ENCODE measurements at places on chromosomes 11 and 22.

- no peak for DNase-seq
Measured at GRCh38 chr11:10969387-10969786, 111.5 kb upstream of the ZBED5 start.

GRCh38 chr11:96614846-96615245, 225.0 kb downstream of the JRKL start:
- DNase-seq: no peak

GRCh38 chr11:121755191-121755590, 302.4 kb upstream of the SORL1-AS1 start:
- DNase-seq: no peak

DNA sequence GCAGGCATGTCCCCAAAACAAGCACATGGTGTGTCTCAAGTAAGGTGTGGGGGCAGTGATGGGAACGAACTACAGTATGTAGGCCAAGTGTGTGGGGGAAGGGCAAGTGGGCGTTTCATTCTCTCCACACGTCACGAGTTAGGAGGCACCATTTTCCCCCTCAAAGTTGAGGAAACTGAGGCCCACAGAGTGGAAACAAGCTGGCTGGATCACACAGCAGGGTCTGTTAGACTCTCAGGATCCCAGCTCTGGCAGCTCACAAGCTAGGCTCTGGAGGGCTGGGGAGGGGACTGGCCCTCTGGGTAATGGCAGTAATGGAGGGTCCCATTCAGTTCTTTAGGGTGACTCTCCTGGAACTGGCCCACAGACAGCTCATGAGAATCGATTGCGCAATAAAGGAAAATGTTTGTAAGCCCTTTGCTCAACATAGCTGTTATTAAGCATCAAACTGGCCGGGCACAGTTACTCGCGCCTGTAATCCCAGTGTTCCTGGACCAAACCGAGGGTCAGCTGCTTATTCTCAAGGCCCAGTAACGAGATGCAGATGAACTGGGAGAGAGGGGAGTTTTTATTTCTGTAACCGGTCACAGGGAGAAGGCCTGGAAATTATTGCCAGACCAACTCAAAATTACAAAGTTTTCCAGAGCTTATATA, 24.1 kb upstream of the TUB start:
- no peak for DNase-seq

GRCh38 chr11:62419314-62419929, 589 bp downstream of the SCGB1A1 start:
- no peak for DNase-seq

DNA sequence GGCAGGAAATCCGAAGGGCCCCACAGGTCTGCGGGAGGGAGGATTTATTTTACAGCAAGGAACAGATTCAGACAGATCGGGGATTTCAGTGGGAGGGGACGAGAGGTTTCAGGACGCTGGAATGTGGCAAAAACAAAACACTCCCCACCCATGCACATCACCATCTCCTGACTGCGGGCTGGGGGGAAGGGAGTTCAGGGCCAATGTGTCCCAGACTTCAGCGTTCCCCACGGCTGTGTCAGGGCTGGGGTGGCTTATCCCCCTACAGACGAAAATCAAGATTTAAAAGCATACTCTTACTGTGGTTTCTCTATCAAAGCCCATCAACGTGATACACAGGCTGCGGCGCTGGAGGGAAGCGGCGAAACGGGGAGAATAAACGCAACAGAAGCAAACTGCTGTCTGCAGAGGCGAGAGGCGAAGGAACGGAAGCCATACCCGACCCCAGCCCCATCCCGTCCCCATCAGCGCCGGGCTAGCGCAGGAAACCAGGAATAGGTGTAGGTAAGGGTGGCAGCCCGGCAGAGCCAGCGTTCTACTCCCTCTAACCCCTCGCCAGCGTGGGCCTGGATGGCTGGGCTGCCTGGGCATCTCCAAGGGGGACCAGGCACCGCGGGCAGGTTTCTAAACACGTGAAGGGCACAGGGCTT, 2.7 kb downstream of the TENM4 start:
- DNase-seq: no peak

DNA sequence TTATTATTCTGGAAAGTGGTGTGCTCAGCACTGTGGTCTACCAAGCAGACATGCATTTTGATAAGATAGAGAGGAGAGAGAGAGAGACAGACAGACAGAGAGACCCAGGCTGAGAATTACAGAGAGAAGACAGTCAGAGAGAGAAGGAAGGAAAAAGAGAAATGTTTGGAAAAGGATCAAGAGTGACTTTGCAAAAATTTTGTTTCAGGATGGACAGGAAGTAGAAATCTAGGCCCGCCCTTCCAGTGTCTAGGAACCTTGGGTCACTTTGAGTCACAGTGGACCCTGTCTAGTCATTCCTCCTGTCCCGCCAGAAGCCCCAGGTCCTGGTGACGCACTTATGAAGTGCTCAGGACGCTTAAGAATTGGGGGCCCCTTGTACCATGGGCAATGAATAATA, 166.7 kb downstream of the ST3GAL4 start:
- DNase-seq: no peak

- no peak for DNase-seq
Measured at GRCh38 chr11:86678296-86678695, 5.9 kb upstream of the ME3 start.

DNA sequence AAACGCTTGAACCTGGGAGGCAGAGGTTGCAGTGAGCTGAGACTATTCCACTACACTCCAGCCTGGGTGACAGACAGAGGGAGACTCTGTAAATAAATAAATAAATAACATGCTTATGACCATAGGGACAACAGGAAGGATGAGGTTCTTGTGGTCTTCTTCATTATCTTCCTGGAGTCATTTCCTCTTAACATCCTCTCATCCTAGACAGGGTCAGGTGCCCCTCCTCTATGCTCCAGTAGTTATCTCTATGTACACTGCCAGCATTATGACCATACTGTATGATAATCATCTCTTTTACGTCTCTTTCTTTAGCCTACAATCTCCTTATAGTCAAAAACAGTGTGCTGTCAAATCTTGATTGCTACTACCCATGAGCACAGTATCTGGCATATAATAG, 17.7 kb downstream of the RAB30 start:
- no peak for DNase-seq

DNA sequence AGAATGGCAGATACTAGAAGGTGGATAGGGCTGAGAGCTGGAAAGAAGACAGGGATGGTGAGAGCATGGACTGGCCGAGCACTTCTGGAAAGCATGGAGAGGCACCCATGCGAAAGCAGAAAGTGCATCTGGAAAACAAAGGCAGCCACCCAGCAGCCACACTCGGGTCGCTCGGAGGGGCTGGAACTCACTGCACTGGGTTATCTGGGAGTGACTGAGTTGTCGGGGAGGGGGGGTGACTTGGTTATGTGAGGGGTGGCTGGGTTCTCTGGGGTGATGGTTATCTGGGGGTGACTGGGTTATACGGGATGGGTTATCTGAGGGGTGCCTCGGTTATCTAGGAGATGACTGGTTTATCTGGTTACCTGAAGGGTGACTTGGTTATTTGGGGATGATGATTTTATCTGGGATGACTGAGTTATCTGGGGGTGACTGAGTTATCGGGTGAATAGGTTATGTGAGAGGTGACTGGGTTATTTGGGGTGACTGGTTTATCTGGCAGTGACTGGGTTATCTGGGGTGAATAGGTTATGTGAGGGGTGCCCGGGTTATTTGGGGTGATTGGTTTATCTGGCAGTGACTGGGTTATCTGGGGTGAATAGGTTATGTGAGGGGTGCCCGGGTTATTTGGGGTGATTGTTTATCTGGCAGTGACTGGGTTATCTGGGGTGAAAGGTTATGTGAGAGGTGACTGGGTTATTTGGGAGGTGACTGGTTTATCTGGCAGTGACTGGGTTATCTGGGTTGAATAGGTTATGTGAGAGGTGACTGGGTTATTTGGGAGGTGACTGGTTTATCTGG, 2.6 kb upstream of the PANX2 start:
- no peak for DNase-seq

DNA sequence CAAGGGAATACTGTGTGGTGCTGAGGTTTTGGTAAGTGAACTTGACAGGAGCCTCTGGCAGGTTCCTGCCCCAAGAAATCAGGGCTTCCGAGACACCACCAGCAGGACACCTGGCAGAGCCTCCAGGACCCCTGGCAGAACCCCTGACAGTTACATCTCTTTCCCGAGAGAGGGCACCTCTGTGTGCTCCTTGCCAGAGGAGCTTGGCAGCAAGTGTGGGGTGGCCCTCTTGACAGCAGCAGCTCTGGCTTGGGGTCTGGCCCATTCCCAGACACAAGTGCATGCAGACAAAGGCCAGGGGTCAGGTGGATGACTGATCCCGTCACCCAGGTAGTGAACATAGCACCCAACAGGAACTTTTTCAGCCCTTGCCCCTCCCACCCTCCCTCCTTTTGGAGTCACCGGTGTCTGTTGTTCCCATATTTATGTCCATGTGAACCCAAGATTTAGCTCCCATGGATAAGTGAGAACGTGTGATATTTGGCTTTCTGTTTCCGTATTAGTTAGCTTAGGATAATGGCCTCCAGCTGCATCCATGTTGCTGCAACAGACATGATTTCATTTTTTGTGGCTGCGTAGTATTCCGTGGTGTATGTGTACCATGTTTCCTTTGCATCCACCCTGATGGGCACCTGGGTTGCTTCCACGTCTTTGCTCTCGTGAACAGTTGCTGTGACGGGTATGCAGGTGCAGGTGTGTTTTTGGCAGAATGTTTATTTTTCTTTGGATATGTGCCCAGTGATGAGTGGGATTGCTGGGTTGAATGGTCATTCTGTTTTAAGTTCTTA, 21.2 kb upstream of the OSBPL5 start:
- no peak for DNase-seq

GRCh38 chr22:17305076-17305475, 64.2 kb upstream of the CECR2 start:
- no peak for DNase-seq

Data from T-helper 22 cell (primary cell).